T-cell (primary cell): ENCODE measurements at places on chromosomes 16 and 17. TPM values are rescaled to one million over a fixed set of nuclear protein-coding genes. Genes with fewer than 3 reads are reported as not detected.

TBC1D3I gene
- total RNA-seq: not detected

OTOA gene
- not detected for total RNA-seq

TAC4 gene
- not detected for total RNA-seq

FADS6 gene
- not detected for total RNA-seq

HYDIN gene
- 1.2 TPM for total RNA-seq

CD19 gene
- 3.5 TPM for total RNA-seq

SLX1B gene
- total RNA-seq: 33.6 TPM

RPUSD1 gene
- 34.5 TPM for total RNA-seq

GPR179 gene
- total RNA-seq: 0.53 TPM
